ENCODE measurements at places on chromosomes 2 and 18.

DNA sequence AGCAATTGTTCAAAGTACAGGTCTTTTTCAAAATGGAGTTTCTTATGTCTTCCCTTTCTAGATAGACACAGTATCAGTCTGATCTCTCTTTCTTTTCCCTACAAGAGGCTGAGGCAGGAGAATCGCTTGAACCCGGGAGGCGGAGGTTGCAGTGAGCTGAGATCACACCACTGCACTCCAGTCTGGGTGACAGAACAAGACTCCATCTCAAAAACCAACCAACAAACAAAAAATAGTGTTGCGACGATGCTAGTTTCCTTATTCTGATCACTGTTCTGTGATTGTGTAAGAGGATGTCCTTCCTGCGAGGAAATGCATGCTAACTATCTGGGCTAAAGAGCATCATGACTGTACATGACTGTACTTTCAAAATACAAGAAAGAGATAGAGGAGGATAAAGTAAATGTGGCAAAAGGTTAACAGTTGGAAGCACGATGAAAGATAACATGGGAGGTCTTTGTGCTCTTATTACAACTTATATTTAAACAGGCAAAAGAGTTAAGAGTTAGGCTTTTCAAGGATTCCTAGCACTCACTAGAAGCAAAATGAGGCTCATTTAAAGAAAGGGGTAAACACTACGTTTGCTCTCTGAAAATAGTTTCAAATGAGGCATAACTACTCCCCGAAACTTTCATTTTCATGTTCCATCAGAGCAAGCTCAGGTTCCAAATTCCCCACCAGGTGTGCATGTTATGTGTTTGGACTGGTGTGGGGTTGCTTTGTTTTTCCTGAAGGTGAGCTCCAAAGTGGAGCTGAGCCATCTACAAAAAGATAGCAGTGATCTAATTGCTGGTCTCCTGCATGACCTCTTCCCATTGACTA, 23.8 kb downstream of the SOWAHC start:
- H3K36me3 ChIP-seq: no peaks in the 10 kb centered on the region
- H3K27ac ChIP-seq: no peak overlapping the region
- no peak overlapping the region for H3K4me3 ChIP-seq
- DNase-seq: no peak

GRCh38 chr2:24577481-24577880, 86.4 kb downstream of the NCOA1 start:
- DNase-seq: no peak
- H3K36me3 ChIP-seq: no peaks in the 10 kb centered on the region
- H3K27ac ChIP-seq: no peak overlapping the region
- no peak overlapping the region for H3K4me3 ChIP-seq
- H3K4me1 ChIP-seq: peaks cover 34% of the 10 kb centered on the region

DNA sequence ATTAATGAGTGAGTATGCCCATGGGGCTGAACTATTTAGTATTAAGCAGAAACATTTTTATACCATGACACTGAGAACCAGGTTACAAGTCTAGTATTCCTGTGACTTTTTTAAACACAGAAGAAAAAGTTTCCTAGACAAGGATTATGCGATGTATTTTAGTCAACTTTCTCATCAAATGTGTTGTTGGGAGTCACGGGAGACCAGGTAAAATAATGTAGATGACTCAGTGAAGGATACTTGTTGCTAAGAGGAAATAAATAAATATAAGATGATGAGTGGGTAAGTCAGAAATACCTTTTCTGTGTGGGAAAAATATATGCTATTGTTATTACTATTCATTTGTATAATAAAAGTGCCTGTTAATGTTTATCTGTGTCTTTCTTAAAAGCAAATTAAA, 23.4 kb downstream of the MBD5 start:
- H3K27ac ChIP-seq: no peak overlapping the region
- no peaks in the 10 kb centered on the region for H3K36me3 ChIP-seq
- no peak overlapping the region for H3K4me3 ChIP-seq

DNA sequence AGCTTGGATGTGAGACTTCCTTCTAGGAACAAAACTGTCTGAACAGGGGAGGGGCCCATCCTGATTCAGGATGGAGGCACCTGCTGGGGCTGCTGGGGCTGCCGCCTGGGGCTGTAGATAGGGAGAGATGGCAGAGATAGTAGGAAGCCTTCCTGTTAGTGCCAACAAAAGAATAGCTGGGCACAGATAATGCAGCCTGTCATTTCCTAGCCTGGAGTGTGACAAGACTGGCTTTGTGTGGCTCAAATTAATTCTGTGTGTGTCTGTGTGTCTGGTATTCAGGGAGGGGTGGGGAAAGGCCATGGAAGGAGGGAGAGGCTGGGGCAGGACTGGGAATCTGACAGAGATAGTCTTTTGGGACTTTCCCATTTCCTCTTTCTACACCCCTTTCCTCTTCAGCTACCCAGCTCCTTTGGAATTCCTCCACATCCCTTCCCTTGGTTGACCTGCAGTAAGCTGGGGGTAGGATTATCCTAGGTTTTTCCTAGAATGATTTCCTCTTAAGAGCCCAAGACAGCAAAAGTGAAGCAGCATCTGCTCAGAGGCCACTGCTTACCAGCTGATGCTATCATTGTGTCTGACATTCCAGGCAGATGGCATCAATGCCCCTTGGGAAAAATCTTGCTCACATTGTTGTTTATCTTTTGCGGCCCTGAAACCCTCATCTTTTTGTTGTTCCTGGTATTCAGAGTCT, 144.9 kb upstream of the LHCGR start:
- H3K4me3 ChIP-seq: no peak overlapping the region
- no peaks in the 10 kb centered on the region for H3K4me1 ChIP-seq
- H3K27me3 ChIP-seq: no peaks in the 10 kb centered on the region
- H3K36me3 ChIP-seq: no peaks in the 10 kb centered on the region
- H3K27ac ChIP-seq: no peak overlapping the region

- H3K4me1 ChIP-seq: no peaks in the 10 kb centered on the region
- no peak for DNase-seq
- no peak overlapping the region for H3K27ac ChIP-seq
- no peak overlapping the region for H3K4me3 ChIP-seq
Observed at GRCh38 chr2:173750353-173750801, 214.8 kb downstream of the SP3 start.

DNA sequence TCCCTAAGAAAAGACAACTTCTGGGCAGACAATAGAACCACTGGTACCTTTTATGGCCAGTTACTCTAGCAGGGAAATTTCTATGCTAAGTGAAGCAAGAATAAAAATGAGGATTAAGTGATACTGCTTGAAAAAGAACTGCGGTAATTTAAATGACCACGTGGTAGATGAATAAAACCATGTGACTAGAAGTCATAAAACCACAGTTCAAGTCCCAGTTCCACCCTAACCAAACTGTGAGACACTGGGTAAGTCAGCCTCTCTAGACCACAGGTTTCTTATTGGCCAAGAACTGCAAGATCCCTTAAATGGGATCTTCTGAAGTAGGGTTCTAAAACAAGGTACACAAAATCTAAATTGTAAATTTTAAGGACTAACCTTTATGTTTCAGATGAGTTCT, 12.7 kb downstream of the TMEM237 start:
- H3K36me3 ChIP-seq: no peaks in the 10 kb centered on the region
- no peak for DNase-seq
- H3K27me3 ChIP-seq: no peaks in the 10 kb centered on the region
- no peak overlapping the region for H3K27ac ChIP-seq

- no peak for DNase-seq
- H3K36me3 ChIP-seq: no peaks in the 10 kb centered on the region
- no peaks in the 10 kb centered on the region for H3K27me3 ChIP-seq
- H3K4me3 ChIP-seq: no peak overlapping the region
Observed at GRCh38 chr18:52577795-52578194, 237.8 kb downstream of the DCC start.

DNA sequence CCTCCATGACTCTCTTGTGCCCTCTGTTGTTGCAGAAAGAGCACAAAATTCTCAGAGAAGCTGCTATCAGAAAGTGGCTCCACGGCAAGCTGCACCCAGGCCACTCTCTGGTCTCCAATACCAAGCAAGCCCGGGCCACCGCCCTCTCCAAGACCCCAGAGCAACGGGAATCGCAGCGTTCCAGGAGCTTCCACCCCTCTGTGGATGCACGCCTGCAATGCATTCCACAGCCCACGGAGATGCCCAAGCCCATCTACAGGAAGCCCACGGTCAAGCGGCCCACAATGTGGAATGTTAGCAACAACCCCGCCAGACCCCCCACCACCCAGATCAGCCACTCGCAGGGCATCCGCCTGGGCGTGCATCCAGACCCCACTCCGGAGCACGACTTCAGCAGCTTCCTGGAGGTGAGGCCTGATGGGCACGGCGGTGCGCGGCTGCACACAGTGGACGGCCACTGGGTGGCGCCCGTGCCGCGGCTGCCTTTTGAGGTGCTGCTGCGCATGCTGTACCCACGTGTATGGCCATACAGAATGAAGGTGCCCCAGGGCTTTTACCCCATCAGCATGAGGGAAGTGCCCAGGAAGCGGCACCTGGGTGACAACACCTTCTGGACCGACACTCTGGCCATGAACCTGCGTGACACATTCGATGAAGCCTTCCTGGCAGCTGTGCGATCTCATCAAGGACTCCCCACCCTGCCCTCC, 6.3 kb downstream of the ANKRD53 start:
- peaks cover 38% of the 10 kb centered on the region for H3K36me3 ChIP-seq
- no peak overlapping the region for H3K27ac ChIP-seq
- H3K4me3 ChIP-seq: no peak overlapping the region
- peaks cover 8% of the 10 kb centered on the region for H3K4me1 ChIP-seq

- no peaks in the 10 kb centered on the region for H3K4me1 ChIP-seq
- no peak overlapping the region for H3K27ac ChIP-seq
- H3K27me3 ChIP-seq: no peaks in the 10 kb centered on the region
- DNase-seq: no peak
Observed at GRCh38 chr18:59706499-59706898, 9.3 kb upstream of the CCBE1 start.

DNA sequence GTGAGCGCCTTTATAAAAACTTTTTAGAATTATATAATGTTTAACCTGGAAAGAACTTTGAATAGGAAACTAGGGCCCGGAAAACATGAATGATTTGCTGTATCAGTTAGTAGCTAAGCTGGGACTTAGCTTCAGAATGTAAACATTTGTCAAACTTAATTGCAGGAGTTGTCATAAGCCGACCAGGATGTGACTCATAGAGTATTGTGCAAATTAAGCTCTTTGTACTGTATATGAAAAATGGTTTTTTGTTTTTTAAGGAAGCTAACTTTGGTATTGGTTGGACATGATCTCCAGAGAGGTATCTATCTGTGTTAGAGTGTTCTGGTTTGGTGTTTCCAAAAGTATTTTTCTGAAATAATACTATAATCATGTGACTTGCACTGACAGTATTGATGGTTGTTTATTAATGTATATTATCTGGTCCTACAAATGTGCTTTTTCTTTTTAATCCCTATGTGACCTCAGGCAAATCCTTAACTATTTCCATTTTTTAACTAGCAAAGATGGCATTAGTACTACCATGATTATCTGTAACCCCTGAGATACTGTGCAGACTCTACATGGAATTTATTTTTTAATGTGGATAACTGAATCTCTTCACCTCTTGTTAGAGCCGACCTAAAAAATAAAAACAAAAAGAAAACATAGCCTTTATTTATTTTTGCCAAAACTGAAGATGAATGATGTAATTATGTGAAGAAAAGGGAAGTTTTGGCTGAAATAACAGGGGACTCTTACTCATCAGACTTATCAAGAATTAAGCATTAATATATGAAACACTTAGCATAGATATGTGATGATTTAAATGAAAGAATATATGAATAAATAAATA, 11.7 kb downstream of the YIPF4 start:
- peaks cover 40% of the 10 kb centered on the region for H3K4me1 ChIP-seq
- H3K27me3 ChIP-seq: no peaks in the 10 kb centered on the region
- no peaks in the 10 kb centered on the region for H3K36me3 ChIP-seq

DNA sequence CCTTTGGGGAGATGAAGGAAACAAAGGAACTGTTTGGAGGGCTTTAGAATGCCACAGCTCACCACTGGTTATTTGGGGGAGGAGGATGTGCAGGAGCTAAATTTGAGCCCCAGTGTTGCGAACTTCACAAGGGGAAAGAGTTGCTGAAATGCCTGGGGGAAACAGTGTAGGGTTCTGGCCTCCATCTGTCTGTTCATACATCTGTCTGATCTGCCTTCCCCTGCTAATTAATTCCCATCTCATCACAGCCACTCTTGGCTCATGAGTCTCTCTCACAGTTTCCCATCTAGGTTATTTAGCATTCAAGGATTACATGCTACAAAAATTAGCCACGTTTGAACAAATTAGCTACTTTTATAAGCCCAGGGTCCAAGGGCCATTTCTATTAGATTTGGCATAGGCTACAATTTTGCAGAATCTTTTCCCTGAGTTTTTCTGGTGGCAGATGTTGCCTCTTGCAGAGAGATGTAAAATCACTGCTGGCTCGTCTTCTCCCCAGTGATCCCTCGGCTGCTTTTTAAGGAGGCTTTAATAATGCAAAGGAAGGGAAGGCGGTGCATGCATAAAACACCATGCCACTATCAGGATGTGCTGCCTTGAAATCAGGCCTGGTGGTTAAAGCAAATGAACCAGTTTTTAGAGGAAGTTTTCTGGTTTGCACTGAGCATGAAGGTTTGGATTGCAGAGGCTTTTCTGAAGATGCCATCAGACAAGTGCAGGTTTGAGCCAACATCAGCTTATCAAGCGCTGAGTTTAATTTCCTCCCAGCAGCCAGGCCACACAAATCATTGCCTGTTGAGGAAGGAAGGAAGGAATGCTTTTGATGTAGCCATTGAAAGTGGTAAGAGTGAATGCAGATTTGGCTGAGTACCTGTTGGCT, 35.0 kb downstream of the ADD2 start:
- no peak overlapping the region for H3K27ac ChIP-seq
- no peaks in the 10 kb centered on the region for H3K4me1 ChIP-seq
- H3K27me3 ChIP-seq: no peaks in the 10 kb centered on the region
- H3K4me3 ChIP-seq: no peak overlapping the region

- H3K36me3 ChIP-seq: peaks cover 32% of the 10 kb centered on the region
- H3K27me3 ChIP-seq: no peaks in the 10 kb centered on the region
- no peaks in the 10 kb centered on the region for H3K4me1 ChIP-seq
- DNase-seq: no peak
Observed at GRCh38 chr18:63331105-63331504, 11.5 kb upstream of the BCL2 start.

DNA sequence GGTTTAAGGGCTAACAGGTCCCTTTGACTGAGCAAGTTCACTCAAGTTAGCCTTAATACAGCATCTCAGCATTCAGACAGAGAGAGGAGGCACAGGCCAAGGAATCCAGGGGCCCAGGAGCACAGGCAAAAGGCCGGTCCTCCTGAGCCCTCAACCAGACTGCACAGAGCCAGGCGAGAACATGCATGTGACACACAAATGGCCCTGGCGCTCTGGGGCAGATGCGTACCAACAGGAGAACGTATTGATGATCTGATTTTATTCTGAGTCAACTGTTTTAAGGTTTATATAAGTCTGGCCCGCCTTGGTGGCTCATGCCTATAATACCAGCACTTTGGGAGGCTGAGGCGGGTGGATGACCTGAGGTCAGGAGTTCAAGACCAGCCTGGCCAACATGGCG, 34.9 kb downstream of the KCNIP3 start:
- no peaks in the 10 kb centered on the region for H3K27me3 ChIP-seq
- H3K4me3 ChIP-seq: no peak overlapping the region
- H3K27ac ChIP-seq: no peak overlapping the region
- H3K4me1 ChIP-seq: no peaks in the 10 kb centered on the region
- DNase-seq: no peak
- H3K36me3 ChIP-seq: no peaks in the 10 kb centered on the region

GRCh38 chr2:159795841-159796690, 1.9 kb downstream of the CD302 start:
- H3K27ac ChIP-seq: no peak overlapping the region
- H3K4me1 ChIP-seq: peaks cover 16% of the 10 kb centered on the region
- DNase-seq: no peak
- H3K4me3 ChIP-seq: no peak overlapping the region
- H3K36me3 ChIP-seq: no peaks in the 10 kb centered on the region
- H3K27me3 ChIP-seq: no peaks in the 10 kb centered on the region
